ENCODE measurements at places on chromosomes 5 and 9.

- no peak for DNase-seq
Measured at GRCh38 chr5:115402822-115403577, 106.5 kb upstream of the CCDC112 start.

- no peak for DNase-seq
Measured at GRCh38 chr9:122031776-122032175, 61.3 kb downstream of the TTLL11 start.

DNA sequence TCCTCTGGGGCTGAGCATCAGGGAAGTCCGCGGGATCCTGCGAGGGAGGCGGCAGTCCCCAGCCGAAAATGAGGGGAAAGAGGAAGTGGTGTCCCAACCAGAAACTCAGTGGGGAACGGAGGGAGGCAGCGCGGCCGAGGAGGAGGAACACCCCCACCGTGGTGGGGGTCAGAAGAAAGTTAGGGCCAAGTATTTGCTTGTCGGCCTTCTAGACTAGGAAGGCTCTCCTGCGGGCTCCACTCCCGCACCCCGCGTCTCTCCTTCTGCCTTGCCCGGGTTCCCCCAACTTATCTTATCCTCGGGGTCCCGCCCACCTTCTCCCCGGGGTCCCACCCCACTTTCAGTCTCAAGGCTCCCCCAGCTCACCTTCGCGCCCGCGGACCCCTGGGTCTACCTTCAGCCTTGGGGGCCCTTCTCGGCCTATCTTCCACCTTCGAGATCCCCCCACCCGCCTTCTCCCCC is 557 bp upstream of the PHF2 start:
- peak; percentile 84 for DNase-seq

- peak; percentile 23 for DNase-seq
Measured at GRCh38 chr5:130923543-130924124, 241.4 kb downstream of the HINT1 start.

- DNase-seq = no peak
Measured at GRCh38 chr5:113489299-113489698, 1.0 kb upstream of the MCC start.

GRCh38 chr5:60891667-60892066 is 47.6 kb upstream of the ELOVL7 start:
- no peak for DNase-seq

GRCh38 chr5:50550267-50550666 is 109.2 kb upstream of the EMB start:
- DNase-seq = no peak

DNA sequence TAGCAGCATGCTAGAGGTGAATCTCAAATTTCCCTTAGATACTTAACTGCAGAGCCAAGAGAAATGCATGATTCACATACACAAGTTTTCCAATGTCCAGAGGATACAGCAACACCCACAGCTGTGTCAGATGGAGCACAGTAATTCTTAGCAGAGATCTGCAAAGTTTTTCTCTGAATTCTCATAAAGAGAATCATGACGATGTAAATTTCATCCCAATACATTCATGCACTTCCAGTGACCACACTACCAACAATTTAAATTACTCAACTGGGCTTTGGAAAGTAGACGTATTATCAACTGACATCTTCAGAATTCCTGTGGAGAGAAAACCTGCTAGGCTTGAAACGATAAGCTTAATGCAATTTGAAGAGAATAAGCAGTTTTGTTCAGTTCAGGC is 378.8 kb upstream of the TLE4 start:
- no peak for DNase-seq

DNA sequence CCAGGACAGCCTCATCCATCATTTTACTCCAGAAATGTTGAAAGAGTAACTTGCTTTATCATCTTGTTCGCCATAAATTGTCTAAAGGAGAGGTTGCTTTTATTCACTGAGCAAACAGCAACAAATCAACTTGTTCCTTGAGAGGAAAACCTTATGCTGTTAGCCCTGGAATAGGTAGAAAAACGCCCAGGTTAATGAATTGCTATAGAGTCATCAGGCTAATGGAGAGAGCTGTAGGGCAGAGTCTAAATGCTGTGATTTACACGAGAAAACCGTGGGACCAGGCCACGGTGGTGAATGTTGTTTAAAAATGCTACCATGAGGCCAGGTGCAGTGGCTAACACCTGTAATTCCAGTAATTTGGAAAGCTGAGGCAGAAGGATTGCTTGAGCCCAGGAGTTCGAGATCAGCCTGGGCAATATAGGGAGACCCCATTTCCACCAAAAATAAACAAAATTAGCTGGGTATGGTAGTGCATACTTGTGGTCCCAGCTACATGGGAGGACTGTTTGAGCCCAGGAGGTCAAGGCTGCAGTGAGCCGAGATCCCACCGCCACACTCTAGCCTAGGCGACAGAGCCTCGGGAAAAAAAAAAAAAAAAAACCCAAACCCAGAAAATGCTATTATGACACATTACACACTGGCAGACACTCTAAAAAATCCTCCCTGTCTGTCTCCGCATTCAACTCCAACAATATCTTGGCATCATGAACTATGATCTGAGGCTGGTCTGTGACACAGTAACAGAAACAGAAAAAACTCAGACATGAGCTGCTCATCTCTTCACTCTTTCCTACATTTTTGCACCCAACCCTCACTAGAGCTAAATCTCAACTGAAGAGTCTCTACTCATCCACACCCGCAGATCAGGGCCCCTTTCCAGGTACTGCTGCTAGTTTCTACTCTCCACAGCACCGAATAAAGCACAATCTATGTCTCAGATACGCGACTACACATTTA is 118.6 kb upstream of the RETREG1 start:
- no peak for DNase-seq

- DNase-seq = no peak
Measured at GRCh38 chr5:78888580-78889368, 96.3 kb downstream of the ARSB start.

- DNase-seq = no peak
Measured at GRCh38 chr5:54017580-54017979, 292.8 kb downstream of the ARL15 start.

DNA sequence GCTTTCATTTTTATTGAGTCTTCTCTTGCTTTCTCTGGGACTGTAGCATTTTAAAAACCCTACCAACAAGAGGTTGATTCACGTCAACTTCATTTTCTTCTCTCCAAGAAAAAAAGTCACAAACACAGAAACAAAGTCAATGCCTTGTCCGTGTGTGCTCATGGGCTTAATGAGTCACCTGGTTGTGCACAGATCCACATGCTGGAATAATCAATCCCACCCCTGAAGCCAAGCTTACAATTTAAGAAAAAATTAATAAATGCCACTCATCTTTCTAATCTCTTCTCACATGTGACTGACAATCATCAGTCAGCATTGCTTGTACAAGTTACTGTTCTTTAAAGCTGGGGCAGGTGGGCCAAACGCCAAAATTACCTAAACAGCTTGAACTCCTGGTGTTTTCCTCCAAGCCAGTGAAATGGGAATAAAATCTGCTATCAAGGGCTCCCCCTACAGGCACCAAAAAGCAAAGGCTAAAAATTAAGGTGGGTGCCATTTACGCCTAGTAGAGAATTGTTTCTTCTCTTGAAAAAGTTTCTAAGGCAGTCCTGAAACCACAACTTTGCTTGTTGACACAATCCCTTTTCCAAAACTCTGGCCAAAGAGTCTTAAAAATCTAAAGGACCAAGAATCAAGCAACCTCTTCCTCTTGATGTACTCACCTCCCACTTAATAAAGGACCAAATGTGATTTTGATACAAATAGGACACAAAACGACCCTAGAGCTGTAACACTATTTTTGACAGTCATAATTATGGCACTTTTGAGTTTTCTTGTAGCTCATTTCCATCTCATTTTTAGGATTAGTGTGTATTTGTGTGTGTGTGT is 21.3 kb downstream of the TRMO start:
- no peak for DNase-seq

GRCh38 chr5:171997011-171997410 is 9.4 kb downstream of the FBXW11 start:
- no peak for DNase-seq

GRCh38 chr9:113872485-113873143 is 3.5 kb upstream of the ZNF618 start:
- no peak for DNase-seq

- DNase-seq = no peak
Measured at GRCh38 chr9:79880626-79881025, 308.9 kb downstream of the TLE4 start.

DNA sequence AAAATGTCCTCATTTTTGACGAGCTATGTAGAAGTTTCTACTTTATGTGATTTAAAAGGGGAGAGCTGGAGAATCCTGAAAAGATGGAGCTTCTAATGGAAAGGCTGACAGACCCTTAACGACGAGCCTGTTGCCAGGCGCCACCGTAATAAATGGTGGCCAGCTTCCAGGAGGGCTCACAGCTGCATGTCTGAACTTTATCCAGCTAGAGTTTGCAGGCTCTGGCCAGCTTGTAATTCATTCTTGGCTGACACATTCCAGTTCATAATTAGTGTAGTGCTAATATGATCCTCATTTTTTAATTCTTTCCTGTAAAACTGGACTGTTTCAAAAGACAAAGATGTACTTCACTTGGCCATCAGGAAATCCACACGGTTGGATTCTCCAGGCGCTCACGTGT is 246.7 kb downstream of the GAS1 start:
- peak; percentile 76 for DNase-seq

DNA sequence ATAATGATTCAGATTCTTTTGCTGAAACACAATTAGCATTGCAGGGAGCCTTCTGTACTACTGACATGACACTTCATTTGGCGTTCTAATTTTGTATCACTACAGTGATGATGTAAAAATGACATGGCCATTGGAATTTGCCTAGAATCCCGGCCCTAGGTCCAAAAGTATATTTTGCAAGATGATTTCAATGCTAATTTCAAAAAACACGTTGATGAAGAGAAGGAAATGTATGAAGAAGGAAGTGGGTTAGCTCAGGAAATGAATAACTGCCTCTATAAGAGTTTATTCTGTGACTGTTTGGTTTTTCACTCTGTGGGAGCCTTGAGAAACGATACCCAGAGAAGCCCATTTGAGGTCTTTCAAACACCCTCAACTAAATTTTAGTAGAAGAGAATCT is 59.3 kb downstream of the OSTF1 start:
- DNase-seq = no peak

- DNase-seq = no peak
Measured at GRCh38 chr5:89105171-89105695, 222.2 kb upstream of the MEF2C start.

- DNase-seq = no peak
Measured at GRCh38 chr9:4012441-4012840, 287.4 kb downstream of the GLIS3 start.

- DNase-seq = no peak
Measured at GRCh38 chr5:9151684-9152427, 394.0 kb downstream of the SEMA5A start.

DNA sequence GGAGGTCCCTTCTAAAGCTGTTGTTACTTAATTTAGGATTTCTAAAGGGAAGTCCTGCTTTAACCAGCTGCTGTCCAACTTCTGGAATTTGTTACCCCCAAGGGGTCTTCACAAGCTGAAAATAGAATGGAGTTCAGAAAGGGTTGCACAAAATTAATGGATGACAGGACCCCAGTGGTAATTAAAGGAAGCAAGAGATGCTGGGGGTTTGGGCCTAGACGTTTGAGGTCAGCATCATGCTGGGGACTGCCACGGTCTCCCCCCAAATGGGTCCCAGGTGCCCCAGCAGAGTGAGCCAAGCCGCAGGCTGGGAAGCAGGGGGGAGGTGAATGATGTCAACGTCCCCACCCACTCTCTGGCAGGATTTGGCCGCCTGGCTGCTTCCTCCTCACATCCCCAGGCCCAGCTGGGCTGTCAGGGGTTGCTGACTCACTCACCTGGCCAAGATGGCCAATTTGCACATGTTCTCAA is 97.5 kb upstream of the ARAP3 start:
- no peak for DNase-seq

DNA sequence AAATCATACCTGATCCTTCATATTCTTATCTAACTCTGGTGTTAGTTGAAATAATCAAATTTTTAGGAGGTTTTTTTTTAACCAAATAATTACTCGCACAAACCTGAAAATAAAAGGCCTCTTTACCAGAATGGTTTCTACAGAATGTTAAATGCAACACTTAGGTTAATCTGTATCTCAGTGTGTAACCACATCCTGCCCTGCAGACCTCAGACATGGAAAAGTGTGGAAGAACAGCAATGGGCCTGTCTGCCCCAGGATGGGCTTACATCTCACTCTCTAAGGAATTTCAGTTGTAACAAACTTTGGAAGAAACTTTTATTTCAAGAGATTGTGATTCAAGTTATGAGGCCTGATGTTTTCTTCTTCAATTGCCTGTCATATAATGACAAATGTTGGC is 32.5 kb upstream of the MIER3 start:
- DNase-seq = no peak

DNA sequence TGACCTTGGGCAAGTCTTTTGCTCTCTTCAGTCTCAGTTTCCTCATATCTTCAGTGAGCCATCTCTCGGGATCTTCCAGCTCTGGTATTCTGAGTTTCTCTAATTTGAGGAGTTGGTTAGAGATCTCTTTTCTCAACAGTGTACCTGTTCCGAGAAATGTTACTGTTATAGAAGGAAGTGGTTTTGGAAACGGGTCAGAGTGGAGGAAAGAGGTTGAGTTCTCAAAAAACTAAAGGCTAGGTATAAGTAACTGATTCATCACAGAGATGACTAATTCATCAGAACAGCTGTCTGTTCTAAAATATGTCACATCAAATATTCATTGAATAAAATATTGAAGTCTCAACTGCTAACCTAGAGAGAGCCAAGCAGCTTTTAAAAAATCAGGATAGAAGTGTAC is 106.6 kb downstream of the PALM2AKAP2 start:
- DNase-seq = no peak

DNA sequence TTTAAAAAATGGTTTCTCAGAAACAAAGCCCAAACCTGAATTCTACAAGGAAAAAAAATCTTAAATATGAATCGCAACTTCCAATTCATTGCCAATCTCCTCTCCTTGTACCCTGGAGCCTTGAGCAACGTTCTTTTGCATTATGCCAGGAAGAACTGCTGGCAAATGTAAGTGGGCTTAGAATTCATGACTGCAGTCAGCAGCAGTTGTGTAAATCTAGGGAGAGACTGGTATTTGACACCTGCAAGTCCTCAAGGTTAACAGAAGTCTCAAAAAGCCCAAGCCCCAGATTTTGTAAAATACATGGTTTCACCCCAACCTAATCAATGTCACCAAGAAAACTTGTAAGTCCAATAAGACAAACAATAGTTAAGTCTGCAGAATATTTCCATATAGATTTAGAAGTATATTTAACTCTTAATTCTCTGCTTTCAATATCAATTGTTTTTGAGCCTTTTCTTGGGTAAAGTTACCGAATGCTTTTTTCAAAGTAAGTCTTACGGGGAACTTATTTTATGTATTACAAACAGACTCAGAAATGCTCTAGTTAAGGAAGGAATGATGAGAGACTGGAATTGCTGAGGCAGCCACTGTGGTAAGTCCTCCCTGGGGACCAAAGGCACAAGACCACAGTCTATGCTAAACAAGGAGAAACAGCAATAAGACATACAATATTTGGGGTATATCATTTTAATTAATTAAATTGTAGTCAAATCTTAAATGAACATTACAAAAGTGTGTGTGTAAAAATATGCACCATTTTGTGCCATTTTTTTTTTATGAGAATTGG is 31.3 kb downstream of the ELL2 start:
- DNase-seq = no peak

GRCh38 chr9:12785941-12786340 is 11.1 kb downstream of the LURAP1L start:
- DNase-seq = no peak

Measured in Right ventricle myocardium inferior (tissue), 1 donor.